ENCODE measurements at places on chromosomes 7 and 10. TPM values are rescaled to one million over a fixed set of nuclear protein-coding genes. Genes with fewer than 3 reads are reported as not detected.

GRCh38 chr7:127715901-127716300, 63.9 kb downstream of the SND1 start:
- DNase-seq: no peak
- no peak overlapping the region for H3K4me3 ChIP-seq
- no peak overlapping the region for H3K27ac ChIP-seq
- H3K27me3 ChIP-seq: no peaks in the 10 kb centered on the region
- H3K4me1 ChIP-seq: peaks cover 10% of the 10 kb centered on the region

The DNAJC12 gene
- 8.8 TPM for total RNA-seq

The SCRN1 gene
- 4.9 TPM for total RNA-seq

DNA sequence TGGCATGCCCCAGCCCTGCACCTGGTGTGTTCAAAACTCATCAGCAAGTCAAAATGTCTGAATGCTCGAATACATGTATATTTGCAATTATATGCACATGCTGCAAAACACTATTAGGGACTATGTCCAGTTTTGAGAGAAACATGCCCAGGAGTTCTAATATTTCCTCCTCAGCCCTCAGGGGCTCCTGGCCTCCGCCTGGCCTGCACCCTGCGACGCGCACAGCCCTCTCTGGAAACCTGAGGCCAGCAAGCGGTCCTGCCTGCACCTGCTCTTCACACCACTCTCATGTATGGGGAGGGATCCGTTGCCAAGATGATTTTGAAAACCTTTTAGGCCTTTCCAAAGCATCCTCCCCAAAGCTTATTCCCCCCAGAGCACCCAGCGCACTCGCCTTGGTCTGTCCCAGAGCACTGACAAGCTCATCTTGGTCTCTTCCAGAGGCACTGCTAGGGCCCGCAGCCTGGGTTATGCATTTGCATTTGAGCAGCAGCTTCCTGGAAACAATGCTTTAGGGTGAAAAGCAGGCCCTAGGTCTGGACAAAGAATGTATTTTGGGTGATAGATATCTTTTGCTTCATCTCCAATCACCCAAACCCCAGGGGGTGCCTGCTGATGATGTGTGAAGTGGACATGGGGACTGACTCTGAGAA, 22.6 kb upstream of the CNPY1 start:
- no peak overlapping the region for H3K27ac ChIP-seq
- H3K36me3 ChIP-seq: no peaks in the 10 kb centered on the region
- H3K4me3 ChIP-seq: no peak overlapping the region
- H3K27me3 ChIP-seq: no peaks in the 10 kb centered on the region
- DNase-seq: no peak
- H3K4me1 ChIP-seq: no peaks in the 10 kb centered on the region

DNA sequence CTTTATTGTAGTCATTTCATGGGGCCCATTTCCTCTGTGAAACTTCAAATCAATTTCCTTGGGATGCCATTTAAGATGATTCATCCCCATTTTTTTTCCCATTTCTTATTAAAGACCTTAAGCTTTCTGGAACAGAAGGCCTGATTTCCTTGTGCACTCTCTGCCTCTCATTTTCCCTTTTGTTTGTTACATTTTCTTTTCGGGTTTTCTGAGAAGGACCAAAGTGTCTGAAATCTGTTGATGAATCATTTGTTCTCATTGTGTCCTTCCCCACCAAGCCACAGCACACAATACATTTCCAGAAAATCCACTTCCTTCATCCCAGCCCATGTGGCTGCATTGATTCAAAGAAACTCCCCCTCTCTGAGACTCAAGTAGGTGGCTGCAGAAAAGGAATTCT, 372.4 kb downstream of the SFMBT2 start:
- no peak for DNase-seq
- peaks cover 61% of the 10 kb centered on the region for H3K4me1 ChIP-seq
- H3K36me3 ChIP-seq: peaks cover 24% of the 10 kb centered on the region
- H3K27me3 ChIP-seq: no peaks in the 10 kb centered on the region
- no peak overlapping the region for H3K4me3 ChIP-seq

DNA sequence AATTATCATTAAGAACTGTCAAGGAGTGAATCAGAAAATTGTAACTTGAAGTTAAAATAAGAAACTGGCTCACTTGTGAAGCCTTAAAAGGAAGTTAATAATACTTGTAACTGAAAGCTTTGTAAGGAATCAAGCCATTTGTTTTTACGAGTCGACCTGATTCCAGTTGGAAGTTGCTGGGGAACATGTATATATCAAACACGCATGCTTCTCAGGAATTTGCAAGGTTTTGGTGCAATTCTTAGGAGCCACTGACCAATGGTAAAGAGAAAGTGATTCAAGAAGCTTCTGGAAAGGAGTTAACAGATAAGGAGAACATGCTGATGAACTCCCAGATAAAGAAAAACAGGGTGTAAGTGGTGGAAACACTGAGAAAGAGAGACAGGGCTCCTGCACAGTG, 56.4 kb downstream of the ETV1 start:
- H3K4me1 ChIP-seq: no peaks in the 10 kb centered on the region
- H3K4me3 ChIP-seq: no peak overlapping the region
- H3K27me3 ChIP-seq: peaks cover 2% of the 10 kb centered on the region
- no peak overlapping the region for H3K27ac ChIP-seq

- no peaks in the 10 kb centered on the region for H3K4me1 ChIP-seq
- H3K4me3 ChIP-seq: no peak overlapping the region
- H3K27ac ChIP-seq: no peak overlapping the region
- H3K36me3 ChIP-seq: no peaks in the 10 kb centered on the region
- no peak for DNase-seq
Observed at GRCh38 chr10:26044141-26044749, 110.2 kb downstream of the MYO3A start.

The PRXL2A gene
- 12.2 TPM for total RNA-seq

The STK31 gene
- not detected for total RNA-seq

- no peaks in the 10 kb centered on the region for H3K4me1 ChIP-seq
- H3K36me3 ChIP-seq: peaks cover 4% of the 10 kb centered on the region
- no peak for DNase-seq
- H3K4me3 ChIP-seq: no peak overlapping the region
- no peak overlapping the region for H3K27ac ChIP-seq
- H3K27me3 ChIP-seq: no peaks in the 10 kb centered on the region
Observed at GRCh38 chr7:133568544-133568943, 315.7 kb downstream of the EXOC4 start.

The ACSM6 gene
- not detected for total RNA-seq

The PCLO gene
- total RNA-seq: not detected

The DGKB gene
- total RNA-seq: not detected

DNA sequence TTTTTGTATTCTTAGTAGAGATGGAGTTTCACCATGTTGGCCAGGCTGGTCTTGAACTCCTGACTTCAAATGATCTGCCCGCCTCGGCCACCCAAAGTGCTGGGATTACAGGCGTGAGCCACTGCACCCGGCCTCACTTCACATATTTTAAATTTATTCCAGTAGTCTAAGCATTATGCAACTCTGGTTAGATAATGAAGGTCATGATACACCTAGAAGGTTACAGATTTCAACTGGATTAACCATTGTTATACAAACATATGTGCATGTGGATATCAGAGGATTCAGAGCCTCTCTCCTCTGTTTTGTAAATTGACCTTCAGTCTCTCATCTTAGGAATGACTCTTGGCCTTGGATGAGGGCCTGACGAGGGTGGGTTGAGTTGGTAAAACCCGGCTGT, 146.3 kb downstream of the DPP6 start:
- no peaks in the 10 kb centered on the region for H3K27me3 ChIP-seq
- H3K4me3 ChIP-seq: no peak overlapping the region
- H3K4me1 ChIP-seq: no peaks in the 10 kb centered on the region
- DNase-seq: no peak
- H3K27ac ChIP-seq: no peak overlapping the region

- H3K4me1 ChIP-seq: peaks cover 53% of the 10 kb centered on the region
- no peaks in the 10 kb centered on the region for H3K36me3 ChIP-seq
- H3K4me3 ChIP-seq: no peak overlapping the region
Observed at GRCh38 chr7:29289156-29290021, 94.8 kb downstream of the CHN2 start.

DNA sequence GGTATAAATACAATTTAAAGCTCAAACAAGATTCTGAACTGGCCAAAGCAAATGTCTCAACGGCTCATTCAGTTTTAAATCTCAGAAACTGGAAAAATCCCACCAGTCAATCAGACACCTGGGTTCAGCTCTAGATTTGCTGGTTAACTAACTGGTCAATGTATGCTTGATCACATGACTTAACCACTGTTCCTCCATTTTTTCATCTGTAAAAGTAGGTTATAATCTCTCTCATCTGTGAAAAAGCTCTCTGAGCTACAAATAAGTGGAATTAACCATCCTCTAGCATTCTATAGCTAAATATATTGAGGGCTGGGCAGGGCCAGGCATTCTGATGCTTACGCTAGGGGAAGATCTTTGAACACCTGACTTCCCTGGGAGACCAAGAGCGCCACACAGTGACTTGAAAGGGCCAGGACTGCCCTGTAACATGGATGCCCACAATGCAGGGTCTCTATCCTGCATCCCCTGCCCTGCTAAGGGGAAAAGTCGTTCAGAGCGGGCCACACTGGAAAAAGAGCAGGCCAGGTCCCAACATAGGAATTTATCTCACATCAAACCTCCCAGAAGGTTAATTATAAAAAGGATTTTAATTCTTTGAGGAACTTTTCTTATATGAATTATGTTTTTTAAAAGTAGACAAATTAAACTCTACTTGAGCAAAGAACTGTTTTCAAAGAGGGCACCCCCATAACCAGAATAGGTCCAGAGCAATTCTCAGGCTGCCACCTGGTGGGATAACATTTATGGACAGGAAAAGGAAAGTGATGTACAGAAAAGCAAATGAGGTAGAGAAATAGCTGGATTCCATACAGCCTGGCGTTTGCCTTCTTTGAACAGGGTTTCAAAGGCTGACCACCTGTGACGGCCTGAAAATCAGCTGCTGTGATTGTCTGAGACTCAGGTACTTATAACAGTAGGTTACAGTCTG, 1.8 kb downstream of the RP9 start:
- peaks cover 5% of the 10 kb centered on the region for H3K36me3 ChIP-seq
- DNase-seq: peak; percentile 67
- peaks cover 17% of the 10 kb centered on the region for H3K27me3 ChIP-seq
- H3K4me1 ChIP-seq: peaks cover 29% of the 10 kb centered on the region

The REEP3 gene
- total RNA-seq: 27.2 TPM

GRCh38 chr10:660413-660969, 29.0 kb downstream of the DIP2C start:
- H3K4me1 ChIP-seq: no peaks in the 10 kb centered on the region
- DNase-seq: no peak
- no peak overlapping the region for H3K27ac ChIP-seq
- H3K27me3 ChIP-seq: peaks cover 4% of the 10 kb centered on the region
- no peaks in the 10 kb centered on the region for H3K36me3 ChIP-seq

GRCh38 chr7:8215648-8216333, 46.2 kb downstream of the ICA1 start:
- no peaks in the 10 kb centered on the region for H3K27me3 ChIP-seq
- H3K36me3 ChIP-seq: no peaks in the 10 kb centered on the region
- peaks cover 6% of the 10 kb centered on the region for H3K4me1 ChIP-seq
- DNase-seq: no peak

DNA sequence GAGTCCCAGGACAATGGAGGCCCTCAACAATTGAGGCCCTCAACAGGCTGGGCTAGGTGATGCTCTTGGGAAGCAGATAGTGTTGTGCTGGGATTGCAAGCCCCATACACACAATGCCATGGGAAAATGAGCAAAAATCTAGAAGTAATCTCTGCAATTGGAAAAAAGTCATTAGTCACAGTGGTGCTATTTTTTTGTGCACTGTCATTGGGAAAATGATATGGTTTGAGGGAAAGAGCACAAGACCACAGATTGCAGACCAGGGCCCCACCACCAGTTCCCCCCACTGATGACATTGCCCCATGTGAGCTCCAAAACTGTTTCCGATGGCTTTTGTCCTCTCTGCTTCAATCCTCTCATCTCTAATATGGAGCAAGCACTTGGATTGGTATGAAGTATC, 1.9 kb downstream of the KCTD7 start:
- peak overlapping the region; percentile 92 for H3K27ac ChIP-seq
- H3K27me3 ChIP-seq: no peaks in the 10 kb centered on the region
- DNase-seq: no peak

The SLC18A2 gene
- not detected for total RNA-seq

GRCh38 chr7:130884437-130885417, 150.7 kb upstream of the KLF14 start:
- H3K27ac ChIP-seq: peak overlapping the region; percentile 12
- H3K4me3 ChIP-seq: no peak overlapping the region
- H3K27me3 ChIP-seq: no peaks in the 10 kb centered on the region
- H3K4me1 ChIP-seq: peaks cover 43% of the 10 kb centered on the region

The ZNF117 gene
- total RNA-seq: 3.6 TPM

- H3K27ac ChIP-seq: peak overlapping the region; percentile 91
- DNase-seq: peak; percentile 87
- peaks cover 92% of the 10 kb centered on the region for H3K4me1 ChIP-seq
- peaks cover 17% of the 10 kb centered on the region for H3K36me3 ChIP-seq
- no peaks in the 10 kb centered on the region for H3K27me3 ChIP-seq
- peak overlapping the region; percentile 60 for H3K4me3 ChIP-seq
Observed at GRCh38 chr10:124719213-124719851, 24.8 kb downstream of the FAM53B start.

GRCh38 chr7:91596287-91596686, 284.2 kb downstream of the MTERF1 start:
- H3K27me3 ChIP-seq: no peaks in the 10 kb centered on the region
- no peaks in the 10 kb centered on the region for H3K4me1 ChIP-seq
- no peak overlapping the region for H3K27ac ChIP-seq
- H3K36me3 ChIP-seq: no peaks in the 10 kb centered on the region

GRCh38 chr7:24057243-24057642, 226.7 kb upstream of the NPY start:
- no peaks in the 10 kb centered on the region for H3K36me3 ChIP-seq
- no peak overlapping the region for H3K27ac ChIP-seq
- peaks cover 28% of the 10 kb centered on the region for H3K27me3 ChIP-seq
- peaks cover 10% of the 10 kb centered on the region for H3K4me1 ChIP-seq

The OR6V1 gene
- total RNA-seq: not detected

DNA sequence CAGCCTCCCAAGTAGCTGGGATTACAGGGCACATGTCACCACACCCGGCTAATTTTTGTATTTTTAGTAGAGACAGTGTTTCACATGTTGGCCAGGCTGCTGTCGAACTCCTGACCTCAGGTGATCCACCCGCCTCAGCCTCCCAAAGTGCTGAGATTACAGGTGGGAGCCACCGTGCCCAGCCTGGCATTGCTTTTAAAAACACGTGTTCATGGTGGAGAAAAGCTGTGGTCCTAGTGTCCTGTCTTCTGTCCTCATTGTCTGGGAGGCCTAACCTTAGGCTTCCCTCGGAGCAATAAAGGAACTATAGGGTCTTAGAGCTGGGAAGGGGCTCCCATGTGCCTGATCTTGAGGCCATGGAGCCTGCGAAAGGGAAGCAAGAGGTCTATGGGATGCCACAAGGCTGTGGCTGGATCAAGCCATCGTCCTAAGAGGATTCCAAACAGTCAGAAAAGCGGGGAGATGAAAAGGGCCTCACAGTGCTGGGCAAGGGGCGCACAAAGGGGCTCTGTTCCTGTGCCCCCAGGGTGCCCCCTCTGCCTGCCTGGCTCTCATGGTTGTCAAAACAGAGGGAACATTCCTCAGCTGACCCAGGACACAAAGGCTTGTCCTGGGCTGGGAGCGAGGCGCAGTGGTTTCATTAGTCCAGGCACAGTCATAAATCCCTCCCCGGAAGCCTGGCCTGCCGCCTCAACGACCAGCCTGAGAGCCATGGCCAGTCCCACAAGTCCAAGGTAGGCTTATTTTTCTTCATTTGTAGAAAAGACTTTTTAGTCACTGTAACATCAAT, 106.6 kb upstream of the TNS3 start:
- no peaks in the 10 kb centered on the region for H3K36me3 ChIP-seq
- no peaks in the 10 kb centered on the region for H3K27me3 ChIP-seq
- no peak for DNase-seq
- no peak overlapping the region for H3K27ac ChIP-seq
- H3K4me3 ChIP-seq: no peak overlapping the region

The CFAP46 gene
- total RNA-seq: not detected
